ENCODE measurements at places on chromosomes 12 and 14. TPM values are rescaled to one million over a fixed set of nuclear protein-coding genes. Genes with fewer than 3 reads are reported as not detected.
A peak's percentile ranks its signal among the peaks of the same experiment; 100 is the strongest.

ATL1 gene
- total RNA-seq: 1.7 TPM

DPPA3 gene
- total RNA-seq: not detected

SVOP gene
- total RNA-seq: not detected

DNA sequence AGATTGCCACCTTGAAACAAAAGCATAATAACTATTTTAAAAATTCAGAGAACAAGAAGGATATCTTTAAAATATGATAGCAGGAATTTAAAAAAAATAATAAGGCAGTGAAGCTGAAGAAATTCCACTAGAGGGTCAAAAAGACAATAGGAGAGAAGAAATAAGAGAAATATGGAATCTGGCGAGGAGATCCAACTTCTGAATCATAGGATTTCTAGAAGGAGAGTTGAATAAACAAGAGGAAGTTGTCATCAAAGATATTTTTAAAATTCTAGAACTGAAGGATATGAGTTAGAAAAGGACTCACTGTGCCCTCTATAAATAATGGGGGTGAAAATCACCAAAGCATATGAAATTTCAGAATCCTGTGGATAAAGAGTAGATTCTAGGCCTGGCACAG is 26.8 kb upstream of the TOMM20L start:
- no peak for DNase-seq

GRCh38 chr12:2336409-2336829 is 283.6 kb downstream of the CACNA1C start:
- DNase-seq: no peak

DNA sequence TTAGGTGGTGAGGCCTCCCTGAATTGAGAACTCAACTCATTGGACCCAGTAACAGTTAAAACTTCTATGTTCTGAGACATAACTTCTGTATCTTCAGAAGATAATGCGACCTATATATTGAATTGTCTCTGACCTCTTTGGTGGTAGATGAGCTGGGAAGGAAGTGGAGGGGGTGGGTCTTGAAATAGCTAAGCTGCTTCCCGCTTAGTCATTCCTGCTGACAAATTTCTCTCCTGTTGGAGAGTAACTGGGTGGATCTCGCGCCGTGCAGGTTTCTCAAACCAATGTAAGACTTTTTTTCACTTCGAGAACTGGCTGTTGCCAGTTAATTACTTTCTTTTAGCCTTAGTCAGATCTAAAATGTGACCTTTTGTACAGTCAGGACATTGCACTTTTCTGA is 100.8 kb downstream of the PPHLN1 start:
- no peak for DNase-seq

GRCh38 chr12:121630791-121631355 is 4.5 kb downstream of the ORAI1 start:
- DNase-seq: no peak

GRCh38 chr14:91388551-91388975 is 29.1 kb downstream of the CCDC88C start:
- DNase-seq: no peak

PKP2 gene
- 3.5 TPM for total RNA-seq

- no peak for DNase-seq
Measured at GRCh38 chr12:114562654-114563053, 121.3 kb downstream of the TBX3 start.

DNA sequence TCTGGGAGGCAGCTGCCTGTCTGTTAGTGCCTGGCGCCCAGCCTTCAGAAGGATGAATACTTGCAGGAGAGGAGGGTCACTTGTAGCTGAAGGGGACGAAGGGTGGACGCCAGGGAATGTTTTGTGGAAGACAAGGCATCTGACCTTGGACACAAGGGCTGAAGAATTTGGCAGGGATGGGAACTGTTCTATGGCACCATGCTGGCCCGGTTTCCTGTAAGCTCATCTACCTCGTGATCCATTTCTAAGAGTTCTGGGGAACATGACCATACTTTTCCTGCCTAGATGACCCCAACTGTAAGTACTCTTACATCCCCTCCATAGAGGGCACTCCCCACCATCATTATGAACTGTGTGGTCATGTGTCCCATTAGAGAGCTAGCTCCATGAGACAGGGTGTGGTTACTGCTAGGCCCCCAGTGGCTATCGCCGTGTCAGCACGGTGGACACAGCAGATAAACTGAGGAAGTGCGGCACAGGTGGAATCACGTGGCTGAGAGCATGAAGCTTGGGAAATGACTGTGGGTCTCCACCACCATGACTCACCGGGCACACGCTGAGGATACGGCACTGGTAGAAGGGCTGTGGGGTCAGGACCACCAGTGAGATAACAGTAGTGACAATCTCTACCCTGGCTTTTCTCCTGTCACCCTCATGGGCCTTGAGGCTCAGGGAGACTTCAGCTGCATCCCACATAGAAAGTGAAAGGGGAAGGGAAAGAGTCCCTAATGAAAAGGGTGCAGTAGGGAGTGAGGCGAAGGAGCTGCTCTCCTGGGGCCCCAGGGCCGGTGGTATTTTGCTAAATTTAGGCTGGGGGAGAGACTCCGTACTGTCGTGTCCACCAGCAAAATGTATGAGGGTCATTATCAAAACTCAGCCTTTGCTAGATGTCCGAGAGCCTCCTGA is 252.6 kb downstream of the FOXN3 start:
- DNase-seq: no peak

DNA sequence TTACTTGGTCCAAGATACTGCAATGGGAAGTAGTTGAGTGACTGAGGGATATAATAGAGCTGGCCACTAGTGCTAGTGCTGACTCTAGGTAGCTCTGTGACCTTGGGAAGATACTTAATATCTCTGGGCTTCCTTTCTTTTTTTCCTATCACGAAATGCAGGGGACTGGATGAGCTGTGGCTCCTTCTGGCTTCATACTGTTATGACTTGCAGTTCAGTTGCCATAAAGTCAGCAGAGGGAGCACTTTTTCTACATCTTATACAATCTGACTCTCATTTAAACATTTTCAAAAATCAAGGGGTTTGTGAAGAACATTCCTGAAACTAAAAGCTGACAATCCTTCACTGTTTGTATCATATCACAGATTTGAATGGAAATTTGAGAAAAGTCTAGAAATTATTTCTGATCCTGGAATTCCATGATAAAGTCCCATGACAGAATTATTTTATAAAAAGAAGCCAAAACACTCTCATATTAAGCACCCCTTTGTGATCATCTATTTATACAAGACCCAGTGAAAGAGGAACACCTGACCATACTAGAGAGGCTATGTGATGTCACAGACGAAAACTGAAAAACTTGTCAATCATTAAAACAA is 5.3 kb downstream of the BHLHE41 start:
- no peak for DNase-seq

GRCh38 chr12:11969437-11970154 is 101.1 kb upstream of the BCL2L14 start:
- no peak for DNase-seq

CLEC6A gene
- total RNA-seq: not detected

DNA sequence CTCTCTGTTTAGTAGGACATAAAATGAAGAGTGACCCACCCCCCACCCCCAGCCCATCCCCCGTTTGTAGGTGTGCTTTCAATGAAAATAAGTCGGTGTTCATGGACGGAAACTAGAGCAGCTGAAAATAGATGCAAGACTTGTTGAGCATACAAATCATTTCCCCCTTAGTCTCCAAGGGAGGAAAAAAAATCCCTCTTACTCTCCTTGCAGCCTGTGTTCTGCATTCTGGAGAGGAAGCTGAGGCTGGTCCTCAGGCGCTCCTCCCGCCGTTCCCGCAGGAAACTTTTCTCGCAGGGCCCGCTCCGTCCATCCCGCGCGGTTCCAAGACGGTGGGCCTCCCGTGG is 259.0 kb upstream of the E2F7 start:
- DNase-seq: no peak

- DNase-seq: no peak
Measured at GRCh38 chr12:117453961-117454360, 92.5 kb upstream of the NOS1 start.

OTOGL gene
- 0.16 TPM for total RNA-seq

GRCh38 chr12:53224061-53224896 is 7.7 kb downstream of the RARG start:
- peak; percentile 61 for DNase-seq

PRB2 gene
- total RNA-seq: not detected

- no peak for DNase-seq
Measured at GRCh38 chr14:60575008-60575407, 66.1 kb downstream of the SIX6 start.

GRCh38 chr14:90061685-90062126 is at the start of gene KCNK13:
TSS of gene KCNK13 (plus strand) at chr14:90061994. CDS start at chr14:90062206, 212 bp downstream.
- DNase-seq: no peak

DNA sequence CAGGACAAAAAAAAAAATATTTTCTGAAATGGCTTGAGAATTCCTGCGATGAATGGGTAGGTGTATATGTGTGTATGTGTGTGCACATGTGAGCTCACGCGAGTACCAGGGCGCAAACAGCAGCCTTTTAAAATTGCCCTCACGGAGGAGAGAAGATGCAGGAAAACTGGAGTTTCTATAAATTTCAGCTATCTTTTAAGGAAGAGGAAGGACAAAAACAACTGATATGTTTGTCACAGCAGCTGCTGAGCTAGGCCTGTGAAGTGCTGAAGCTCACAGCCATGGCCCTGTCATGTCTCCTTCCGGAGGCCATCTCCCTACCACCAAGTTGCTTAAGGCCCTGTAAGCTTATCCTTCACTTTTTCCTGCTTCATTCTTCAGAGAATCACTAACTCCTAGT is 40.8 kb downstream of the DUSP16 start:
- no peak for DNase-seq
